ENCODE measurements at places on chromosomes 13 and 19.
A peak's percentile ranks its signal among the peaks of the same experiment; 100 is the strongest.

GRCh38 chr13:84380866-84381265, 498.6 kb upstream of the SLITRK1 start:
- DNase-seq: no peak

GRCh38 chr19:55642153-55643002, 1.1 kb upstream of the ZNF581 start:
- peak; percentile 48 for DNase-seq

DNA sequence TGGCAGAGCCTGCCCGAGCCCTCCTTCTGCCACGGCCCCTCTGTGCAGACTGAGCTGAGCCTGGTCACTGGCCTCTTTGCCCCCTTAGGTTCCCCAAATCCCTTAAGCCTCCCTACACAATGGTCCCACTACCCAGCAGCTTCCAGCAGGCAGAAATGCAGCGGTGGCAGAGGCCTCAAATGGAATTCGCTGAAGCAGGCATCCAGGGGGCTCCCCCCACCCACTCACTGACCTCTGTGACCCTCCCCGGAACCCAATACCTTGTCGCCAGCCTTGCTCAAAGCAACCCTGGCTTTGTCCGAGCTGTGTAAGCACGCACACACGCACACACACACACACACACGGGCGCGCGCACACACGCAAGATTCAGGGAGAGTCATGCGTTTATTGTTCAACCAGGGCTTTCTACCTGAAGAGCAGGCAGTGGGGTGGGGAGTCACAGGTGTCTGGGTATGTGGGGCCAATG, at the start of gene LIM2:
Gene LIM2 (minus strand): TSS at position 51 of the 466 bp plus-strand sequence. CDS start 531 bp downstream, outside the sequence.
- DNase-seq: no peak

- no peak for DNase-seq
These were observed 1407.7 kb downstream of the EFNB2 start for GRCh38 chr13:105127732-105128131.

- DNase-seq: no peak
These were observed 128.8 kb downstream of the SIPA1L3 start for GRCh38 chr19:38035515-38036495.

DNA sequence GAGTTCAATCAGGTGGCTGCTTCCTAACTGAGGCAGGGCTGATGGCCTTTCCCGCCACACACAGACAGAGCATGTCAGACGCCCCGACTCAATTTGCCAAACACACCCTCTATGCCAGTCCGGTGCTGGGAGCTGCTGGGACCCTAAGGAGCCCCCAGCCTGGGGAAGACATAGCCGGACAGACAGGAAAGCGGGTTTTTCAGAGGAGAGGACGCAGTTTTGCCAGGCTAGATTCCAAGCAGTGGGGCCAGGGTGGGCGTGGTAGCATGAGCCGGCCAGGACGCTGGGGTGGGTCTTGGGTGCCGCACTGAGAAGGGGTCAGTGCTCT, 19.8 kb downstream of the MAST3 start:
- no peak for DNase-seq

GRCh38 chr13:49246850-49247642, 679 bp upstream of the CDADC1 start:
- no peak for DNase-seq

DNA sequence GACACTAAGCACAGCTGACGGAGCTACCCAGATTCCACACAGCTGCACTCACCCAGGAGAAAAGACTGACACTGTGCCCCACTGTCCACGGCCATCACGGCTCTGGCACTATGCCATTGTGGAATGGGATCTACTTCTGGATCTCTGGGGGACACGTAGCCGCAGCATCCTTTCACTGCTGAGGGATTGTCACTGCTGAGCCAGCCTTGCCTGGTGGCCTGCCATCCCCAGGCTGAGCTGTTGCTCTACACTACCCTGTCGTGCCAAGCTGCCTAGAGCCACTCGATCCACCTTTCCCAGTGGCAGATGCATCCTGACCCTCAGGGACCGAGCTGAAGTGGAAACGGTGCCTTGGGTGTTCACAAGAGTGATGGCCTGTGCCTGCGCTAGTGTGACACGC, 5.0 kb upstream of the LILRB5 start:
- DNase-seq: no peak

GRCh38 chr13:50589139-50589538, 254.4 kb downstream of the DLEU7 start:
- no peak for DNase-seq

- no peak for DNase-seq
These were observed 99.2 kb downstream of the SLC7A1 start for GRCh38 chr13:29496241-29496712.

- no peak for DNase-seq
These were observed 11.5 kb downstream of the CIB3 start for GRCh38 chr19:16161840-16162239.

DNA sequence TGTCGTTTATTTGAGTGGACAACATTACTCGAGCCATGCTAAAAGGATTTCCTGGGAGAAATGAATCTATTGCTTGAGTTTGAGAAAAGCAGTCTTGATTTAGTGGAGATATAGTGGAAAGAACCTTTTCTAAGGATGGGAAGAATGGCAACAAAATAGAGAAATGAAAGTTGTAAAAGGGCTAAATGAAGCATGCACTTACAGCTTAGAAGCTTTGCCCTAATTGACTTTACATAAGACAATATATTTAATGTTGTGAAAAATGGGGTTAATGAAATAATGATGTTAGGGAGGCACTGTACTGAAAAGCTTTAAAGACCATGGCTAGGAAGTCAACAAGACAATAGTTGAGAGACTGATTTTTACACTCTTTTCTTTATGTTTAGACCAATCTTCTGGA, 35.4 kb downstream of the SLC10A2 start:
- no peak for DNase-seq

DNA sequence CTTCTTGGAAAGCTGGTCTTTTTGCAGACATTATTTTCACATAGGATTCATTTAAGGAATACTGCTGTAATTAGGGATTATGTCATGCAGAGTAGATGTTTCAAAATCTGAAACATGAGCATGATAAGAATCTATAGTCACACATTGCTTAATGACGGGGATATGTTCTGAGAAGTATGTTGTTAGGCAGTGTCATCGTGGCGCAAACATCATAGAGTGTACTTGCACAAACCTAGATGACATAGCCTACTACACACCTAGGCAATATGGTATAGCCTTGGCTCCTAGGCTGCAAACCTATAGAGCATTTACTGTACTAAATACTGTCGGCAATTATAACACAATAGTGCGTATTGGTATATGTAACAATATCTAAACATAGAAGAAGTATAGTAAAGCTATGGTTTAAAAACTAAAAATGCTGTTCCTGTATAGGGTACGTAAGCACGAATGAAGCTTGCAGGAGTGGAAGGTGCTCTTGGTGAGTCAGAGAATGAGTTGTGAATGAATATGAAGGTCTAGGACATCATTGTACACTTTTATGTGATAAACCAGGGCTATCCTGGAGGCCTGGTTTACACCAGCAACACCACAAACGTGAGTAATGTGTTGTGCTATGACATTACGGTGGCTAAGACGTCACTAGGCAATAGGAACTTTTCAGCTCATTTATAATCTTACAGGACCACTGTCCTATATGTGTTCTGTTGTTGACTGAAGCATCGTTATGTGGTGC, 283.1 kb downstream of the MTUS2 start:
- no peak for DNase-seq

GRCh38 chr13:39777527-39778061, 122.1 kb downstream of the COG6 start:
- no peak for DNase-seq

DNA sequence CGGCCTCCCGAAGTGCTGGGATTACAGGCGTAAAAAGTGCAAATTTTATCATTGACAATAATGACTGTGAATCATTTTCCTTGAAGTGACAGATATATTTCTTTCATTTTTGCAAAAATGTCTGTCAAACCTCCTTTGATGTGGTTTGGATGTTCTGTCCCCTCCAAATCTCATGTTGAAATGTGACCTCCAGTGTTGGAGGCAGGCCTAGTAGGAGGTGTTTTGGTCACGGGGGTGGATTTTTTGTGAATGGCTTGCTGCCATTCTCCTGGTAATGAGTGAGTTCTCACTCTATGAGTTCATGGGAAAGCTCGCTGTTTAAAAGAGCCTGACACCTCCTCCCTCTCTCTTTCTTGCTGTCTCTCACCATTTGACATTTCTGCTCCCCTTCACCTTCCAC, 5.5 kb upstream of the SLC1A6 start:
- DNase-seq: no peak

DNA sequence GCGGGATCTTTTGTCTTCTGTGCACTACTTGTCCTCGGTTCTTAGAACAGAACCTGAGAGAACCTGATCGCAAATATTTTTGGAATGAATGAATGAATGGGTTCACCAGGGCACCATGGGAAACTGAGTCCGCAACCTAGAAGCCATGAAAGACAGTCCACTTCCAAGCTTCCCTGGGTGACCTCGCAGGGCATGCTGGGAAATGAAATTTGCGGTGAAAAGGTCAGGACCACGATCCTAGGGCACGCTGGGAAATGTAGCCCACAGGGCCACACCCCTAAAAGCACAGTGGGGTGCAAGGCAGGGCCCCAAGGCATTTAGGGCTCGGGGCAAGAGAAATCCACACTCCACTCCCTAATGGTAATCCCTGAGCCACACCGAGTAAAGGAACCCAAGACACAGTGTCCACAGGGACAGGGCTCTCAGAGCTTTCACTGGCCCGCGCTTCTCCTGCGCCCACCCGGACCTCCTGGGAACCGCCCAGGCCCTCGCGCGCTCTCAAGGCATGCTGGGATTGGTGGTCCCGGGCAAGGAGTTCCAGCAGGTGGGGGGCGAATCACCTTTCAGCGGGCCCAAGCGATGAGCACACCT, 1.1 kb upstream of the PPP1R12C start:
- peak; percentile 60 for DNase-seq

GRCh38 chr13:43134868-43135267, 111.5 kb downstream of the DNAJC15 start:
- no peak for DNase-seq

DNA sequence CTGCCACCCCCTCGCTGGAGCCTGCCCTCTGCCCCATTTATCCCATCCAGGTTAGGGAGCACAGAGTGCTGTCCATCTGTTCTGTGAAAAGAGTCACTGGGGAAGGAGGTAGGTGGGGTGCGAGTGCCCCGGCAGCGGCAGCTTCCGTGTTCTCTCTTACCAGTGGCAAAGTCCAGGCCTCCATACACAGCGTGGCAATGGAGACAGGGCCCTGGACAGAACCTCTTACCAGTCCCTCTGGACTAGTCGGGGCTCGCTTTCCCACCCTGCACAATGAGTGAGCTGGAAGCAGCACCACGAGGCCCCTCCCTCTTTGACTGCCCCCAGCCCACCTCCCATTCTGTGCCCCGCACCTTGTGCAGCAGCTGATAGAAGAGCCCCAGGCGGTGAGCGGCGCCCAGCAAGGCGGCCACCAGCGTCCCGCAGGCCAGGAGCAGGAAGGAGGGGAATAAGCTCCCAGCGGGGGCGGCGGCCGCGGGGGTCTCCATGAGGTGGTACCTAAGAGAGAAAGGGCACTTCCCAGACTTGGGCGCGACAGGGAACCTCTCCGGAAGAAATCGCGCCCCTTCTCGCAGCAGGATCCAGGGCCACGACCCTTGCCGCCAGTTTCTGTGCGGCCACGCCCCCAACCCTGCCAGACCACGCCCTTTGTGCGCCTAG, 17.5 kb downstream of the SYDE1 start:
- DNase-seq: no peak

DNA sequence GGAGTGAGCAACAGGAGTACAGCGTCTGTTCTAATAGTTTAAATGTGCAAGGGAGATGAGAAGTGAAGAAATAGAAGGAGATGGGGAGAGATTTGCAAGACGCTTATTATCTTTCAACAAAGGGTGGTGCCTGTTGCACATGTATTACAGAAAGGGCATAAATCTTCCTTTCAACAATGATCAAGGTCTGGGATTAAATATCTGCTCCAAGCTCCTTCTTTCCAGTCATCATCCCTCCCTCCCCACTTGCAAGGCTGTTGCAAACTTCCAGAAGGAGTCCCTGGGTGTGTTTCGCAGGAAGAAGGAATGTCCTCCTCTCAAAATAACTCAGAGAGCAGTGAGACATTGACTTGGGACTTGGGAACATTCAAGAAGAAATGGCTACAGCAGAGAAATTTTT, 63.5 kb upstream of the MYCBP2 start:
- no peak for DNase-seq

- no peak for DNase-seq
These were observed 85.0 kb downstream of the MIPEP start for GRCh38 chr13:23804166-23804565.

GRCh38 chr13:94854688-94855087, 142.3 kb upstream of the SOX21 start:
- DNase-seq: no peak

GRCh38 chr13:100875392-100876043, 200.9 kb upstream of the TMTC4 start:
- DNase-seq: no peak

DNA sequence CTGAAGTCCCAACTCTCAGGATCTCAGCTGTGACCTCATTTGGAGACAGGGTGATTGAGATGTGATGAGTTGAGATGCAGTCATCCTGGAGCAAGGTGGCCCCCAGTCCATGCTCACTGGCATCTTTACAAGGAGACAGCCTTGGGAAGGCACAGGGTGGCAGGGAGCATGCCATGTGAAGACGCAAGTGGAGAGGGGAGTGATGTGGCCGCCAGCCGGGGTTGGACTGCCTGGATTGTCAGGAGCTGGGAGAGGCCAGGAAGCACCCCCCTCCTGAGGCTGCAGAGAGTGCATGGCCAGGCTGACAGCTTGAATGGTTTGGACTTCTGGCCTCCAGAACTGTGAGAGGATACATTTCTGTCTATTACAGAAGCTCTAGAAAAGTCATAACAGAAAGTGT, 194.4 kb downstream of the UQCRFS1 start:
- DNase-seq: no peak

DNA sequence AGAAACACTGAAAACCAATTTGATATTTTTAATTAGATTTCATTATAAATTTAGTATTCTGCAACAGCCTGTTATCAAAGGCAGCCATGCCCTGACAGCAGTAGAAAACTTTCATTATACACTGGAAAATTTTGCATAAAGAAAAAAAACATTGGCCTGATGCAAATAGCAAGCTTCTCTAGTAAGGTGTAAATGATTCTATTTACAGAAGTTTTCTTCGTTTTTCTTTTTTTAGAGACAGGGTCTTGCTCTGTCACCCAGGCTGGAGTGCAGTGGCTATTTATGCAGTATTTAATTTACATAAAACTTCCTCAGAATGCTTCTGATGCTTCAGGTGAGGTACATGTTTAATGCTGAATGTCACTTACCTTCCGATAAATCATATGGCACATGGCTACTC, 67.0 kb downstream of the ABCC4 start:
- no peak for DNase-seq

GRCh38 chr13:60788156-60788829, 391.3 kb downstream of the TDRD3 start:
- DNase-seq: no peak

DNA sequence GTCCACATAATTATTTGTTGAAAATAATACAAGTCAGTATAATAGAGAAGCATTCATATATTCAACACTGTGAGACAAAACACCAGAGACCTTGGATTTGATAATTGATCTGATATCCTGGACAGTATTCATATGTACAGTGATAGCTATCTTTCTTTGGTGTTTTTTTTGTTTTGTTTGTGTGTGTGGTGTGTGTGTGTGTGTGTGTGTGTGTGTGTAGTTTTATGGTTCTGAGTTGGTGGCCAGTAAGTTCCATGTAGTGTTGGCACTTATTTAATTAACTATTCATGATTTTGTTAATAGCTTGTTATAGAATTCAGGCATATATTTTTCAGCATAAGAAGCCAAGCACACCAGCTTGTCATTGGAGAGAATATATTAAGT, 1.6 kb upstream of the ANGPTL6 start:
- no peak for DNase-seq

- peak; percentile 6 for DNase-seq
These were observed 38.2 kb upstream of the SIAH3 start for GRCh38 chr13:45889590-45890243.
